ENCODE measurements at places on chromosomes 2 and 18.
A peak's percentile ranks its signal among the peaks of the same experiment; 100 is the strongest.

GRCh38 chr2:241812730-241813643 is 4.0 kb downstream of the NEU4 start:
- no peak for DNase-seq

- peak; percentile 83 for DNase-seq
Measured at GRCh38 chr2:128633501-128633900, 314.8 kb upstream of the HS6ST1 start.

DNA sequence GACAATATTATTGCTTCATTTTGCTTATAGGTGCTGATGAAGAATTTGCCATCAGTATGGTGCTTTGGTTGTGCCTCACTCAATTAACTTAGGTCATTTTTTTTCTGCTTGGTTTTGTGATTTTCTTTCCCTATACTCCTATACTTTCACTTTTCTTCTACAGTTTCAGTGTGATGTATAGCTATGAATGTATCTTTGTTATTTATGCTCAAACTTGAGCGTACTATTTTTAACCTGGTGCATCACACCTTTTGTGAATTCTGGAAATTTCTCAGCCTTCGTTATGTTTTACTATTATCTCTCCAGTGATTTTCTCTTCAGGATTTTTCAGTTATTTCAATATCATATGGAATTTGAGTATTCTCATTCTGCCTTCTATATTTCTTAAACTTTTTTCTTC is 2035.3 kb upstream of the LRRTM1 start:
- DNase-seq = no peak

DNA sequence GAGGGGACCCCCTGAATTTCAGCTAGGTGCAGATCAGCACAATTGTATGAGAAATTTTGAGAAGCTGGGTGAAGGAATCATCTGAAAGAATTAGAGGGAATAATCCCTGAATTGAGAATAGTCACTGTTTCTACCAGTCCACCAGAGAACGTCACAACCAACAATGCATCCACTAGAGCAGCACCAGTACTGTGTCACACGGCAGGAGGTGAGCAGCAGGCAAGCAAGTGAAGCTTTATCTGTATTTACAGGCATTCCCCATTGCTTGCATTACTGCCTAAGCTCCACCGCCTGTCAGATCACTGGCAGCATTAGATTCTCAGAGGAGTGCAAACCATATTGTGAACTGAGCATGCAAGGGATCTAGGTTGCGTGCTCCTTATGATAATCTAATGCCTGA is 40.7 kb downstream of the GDF7 start:
- no peak for DNase-seq

- DNase-seq = no peak
Measured at GRCh38 chr2:20725782-20726181, 58.8 kb downstream of the GDF7 start.
